ENCODE measurements at places on chromosomes 16 and 17.

DNA sequence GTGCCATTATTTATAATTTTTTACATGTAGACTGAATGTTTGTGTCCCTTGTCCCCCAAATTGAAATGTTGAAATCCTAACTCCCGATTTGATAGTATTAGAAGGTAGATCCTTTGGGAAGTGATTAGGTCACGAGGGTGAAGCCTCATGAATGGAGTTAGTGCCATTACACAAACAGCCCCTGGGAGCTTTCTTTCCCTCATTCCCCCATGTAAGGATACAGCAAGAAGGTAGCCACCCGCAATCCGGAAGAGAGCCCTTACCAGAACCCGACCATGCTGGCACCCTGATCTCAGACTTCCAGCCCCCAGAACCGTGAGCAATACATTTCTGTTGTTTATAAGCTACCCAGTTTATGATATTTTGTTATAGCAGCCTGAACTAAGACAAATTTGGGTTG is 143.2 kb downstream of the NPIPB5 start:
- DNase-seq: no peak

GRCh38 chr16:64657316-64658011 is 464.4 kb downstream of the CDH11 start:
- DNase-seq: no peak

GRCh38 chr16:24769806-24770205 is 40.4 kb downstream of the TNRC6A start:
- DNase-seq: no peak

GRCh38 chr17:69218986-69219385 is 9.6 kb downstream of the ABCA10 start:
- no peak for DNase-seq

- DNase-seq: no peak
Observed at GRCh38 chr16:50268352-50268751, 2.0 kb downstream of the ADCY7 start.

GRCh38 chr16:47503936-47504335 is 42.8 kb downstream of the PHKB start:
- no peak for DNase-seq

DNA sequence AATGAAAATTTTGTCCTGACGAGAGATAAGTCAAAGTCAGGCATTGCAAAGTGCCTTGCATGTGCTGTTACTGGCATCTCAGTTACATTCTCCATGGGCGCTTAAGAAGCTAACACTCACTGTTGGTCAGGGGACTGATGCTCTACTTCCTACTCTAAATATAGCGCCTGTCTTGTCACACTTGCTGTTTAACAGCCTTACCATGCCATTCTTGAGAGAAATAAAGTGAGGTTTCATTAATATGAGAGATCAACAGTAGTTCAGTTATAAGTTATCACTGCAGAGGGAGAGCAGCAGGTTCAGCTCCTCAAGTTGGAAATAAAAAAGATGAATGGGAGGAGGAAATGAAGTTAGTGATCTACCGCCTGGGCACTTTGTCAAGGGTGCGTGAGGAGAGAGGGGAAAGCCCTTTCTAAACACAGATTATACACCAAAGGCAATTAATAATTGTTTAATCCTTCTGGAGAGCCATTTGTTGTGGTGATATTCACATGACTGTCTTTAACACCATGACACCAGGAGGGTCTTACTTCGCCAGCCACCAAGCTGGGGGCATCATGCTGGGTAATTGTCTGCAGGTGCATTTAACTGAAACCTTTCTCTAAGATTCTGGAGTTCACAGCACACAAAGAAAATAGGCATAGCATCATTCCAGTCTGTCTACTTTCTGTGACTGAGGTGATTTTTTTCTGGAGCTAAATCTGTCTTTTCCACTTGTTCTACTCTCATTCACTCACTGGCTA is 568.7 kb upstream of the HSBP1 start:
- no peak for DNase-seq

- no peak for DNase-seq
Observed at GRCh38 chr17:28385406-28385805, 13.9 kb downstream of the SARM1 start.
